Adipocyte (in vitro differentiated cells): ENCODE measurements at places on chromosomes 7 and 10.
A peak's percentile ranks its signal among the peaks of the same experiment; 100 is the strongest.

DNA sequence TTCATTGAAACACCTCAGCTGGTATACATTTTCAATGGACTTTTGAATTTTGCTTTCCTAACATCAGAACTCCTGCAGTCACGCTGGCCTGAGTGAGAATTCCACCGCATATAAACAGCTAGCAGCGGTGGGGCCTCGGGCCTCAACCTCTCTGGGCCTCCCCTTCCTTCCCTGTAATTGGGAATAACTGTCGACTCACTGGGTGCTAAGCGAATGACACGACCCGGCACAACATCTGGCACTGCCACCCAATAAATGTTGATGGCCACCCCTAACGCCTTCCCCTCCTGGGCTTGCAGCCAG is 670 bp downstream of the RCC1L start:
- peak; percentile 45 for DNase-seq

DNA sequence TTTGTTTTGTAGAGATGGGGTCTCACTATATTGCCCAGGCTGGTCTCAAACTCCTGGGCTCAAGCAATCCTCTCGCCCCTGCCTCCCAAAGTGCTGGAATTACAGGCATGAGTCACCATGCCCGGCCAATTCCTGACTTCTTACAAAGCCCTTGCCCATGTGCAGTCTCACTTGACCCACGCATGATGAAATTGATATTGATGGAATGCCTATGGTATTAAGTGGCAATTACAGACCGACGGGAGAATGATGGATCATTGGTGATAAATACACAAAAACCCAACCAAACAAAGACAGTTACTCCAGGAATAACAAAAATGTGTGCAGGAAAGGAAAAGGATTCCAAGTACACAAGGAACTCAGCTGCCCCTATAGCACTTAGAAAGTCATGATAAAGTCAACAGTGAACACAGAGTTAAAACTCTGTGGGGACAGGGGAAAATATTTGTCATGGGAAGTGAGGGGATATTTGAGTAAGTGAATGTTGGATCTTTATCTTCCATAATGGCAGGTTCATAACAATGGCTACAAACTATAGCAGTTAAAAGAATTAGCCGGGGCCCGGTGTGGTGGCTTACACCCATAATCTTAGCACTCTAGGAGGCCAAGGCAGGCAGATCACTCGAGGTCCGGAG is 21.6 kb downstream of the HIP1 start:
- DNase-seq, result peak; percentile 40

GRCh38 chr10:77898323-77899079 is 28.1 kb downstream of the DLG5 start:
- no peak for DNase-seq

DNA sequence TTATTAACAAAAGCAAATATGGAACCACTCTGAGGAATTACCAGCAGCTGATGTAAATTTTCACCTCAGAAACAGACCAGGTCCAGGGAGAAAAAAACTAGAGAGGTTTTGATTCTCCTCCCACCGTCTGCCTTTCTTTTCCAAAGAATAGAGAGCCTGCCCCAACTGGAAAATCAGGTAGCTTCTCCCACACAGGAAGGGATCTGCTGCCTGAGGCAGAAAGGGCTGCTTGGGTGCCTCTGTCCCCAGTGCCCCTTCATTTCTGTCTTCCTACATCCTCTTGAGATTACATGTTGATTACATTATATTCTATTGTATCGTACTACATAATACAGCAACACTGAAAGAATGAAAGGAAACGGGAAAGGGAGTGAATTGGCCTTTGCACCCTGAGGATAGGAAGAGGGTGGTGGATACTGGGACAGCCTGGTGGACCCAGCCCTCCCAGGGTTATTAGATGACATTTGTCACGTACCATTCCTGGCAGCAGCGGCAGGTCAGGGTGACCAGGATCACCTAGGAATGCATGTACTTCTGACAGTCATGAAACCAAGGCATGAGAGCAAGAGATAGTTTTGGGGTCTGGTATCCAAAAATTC is 8.9 kb downstream of the ST8SIA6 start:
- DNase-seq, result no peak

- DNase-seq, result no peak
These were observed 129.8 kb upstream of the FAM20C start for GRCh38 chr7:62361-63116.

- DNase-seq, result no peak
These were observed 147.2 kb downstream of the JAZF1 start for GRCh38 chr7:28033386-28033785.

DNA sequence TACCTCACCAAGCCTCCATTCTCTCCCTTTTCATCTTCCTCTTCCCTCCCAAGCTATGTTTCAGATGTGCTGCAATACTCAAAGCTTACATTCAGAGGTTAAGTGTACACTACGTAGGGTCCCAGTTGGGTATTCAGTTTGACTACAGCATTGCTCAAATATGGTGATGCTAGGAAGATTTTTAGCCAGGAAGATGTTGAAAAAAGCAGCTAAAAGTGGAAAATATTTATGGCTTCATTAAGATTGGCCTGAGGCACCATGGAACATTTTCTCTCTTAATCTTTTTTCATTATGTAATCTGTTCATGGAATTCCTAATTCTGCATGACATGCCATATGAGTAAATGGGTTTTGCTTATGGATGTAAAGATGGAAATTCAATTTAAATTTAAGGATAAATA is 72.0 kb upstream of the ABCB5 start:
- DNase-seq, result no peak

GRCh38 chr7:47271749-47272148 is 310.2 kb downstream of the TNS3 start:
- DNase-seq, result no peak

GRCh38 chr7:16293669-16294425 is 127.5 kb downstream of the CRPPA start:
- DNase-seq, result peak; percentile 20

DNA sequence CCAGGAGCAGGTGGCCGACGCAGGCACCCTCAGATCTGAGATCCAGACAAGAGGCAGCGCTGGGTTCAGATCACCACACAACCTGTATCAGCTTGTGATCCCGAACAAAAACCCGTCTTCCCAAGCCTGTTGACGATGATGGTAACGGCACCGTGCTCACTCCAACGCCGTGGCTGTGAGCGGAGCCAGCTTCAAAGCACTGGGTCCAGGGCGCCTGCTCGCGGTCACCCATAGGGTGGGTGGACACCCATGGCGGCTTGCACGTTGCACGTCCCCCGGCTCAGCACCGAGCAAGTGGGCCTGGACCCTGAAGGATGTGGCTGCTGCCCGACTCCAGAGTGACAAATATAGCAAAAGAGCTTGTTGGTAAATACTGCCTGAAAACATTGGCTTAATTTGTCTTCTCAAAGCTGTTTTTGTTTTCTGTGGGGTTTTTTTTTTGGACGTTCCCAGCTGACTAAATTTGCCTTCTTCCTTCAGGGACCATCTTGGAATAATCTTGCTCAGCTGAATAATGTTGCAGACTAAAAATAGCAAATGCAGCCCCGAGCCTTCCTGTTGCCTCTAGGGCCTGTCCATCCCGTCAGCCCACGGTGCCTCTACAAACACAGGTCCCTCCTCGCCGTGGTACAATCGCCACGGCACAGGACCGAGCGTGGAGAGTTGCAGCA is 41.0 kb downstream of the FOXK1 start:
- DNase-seq, result no peak

DNA sequence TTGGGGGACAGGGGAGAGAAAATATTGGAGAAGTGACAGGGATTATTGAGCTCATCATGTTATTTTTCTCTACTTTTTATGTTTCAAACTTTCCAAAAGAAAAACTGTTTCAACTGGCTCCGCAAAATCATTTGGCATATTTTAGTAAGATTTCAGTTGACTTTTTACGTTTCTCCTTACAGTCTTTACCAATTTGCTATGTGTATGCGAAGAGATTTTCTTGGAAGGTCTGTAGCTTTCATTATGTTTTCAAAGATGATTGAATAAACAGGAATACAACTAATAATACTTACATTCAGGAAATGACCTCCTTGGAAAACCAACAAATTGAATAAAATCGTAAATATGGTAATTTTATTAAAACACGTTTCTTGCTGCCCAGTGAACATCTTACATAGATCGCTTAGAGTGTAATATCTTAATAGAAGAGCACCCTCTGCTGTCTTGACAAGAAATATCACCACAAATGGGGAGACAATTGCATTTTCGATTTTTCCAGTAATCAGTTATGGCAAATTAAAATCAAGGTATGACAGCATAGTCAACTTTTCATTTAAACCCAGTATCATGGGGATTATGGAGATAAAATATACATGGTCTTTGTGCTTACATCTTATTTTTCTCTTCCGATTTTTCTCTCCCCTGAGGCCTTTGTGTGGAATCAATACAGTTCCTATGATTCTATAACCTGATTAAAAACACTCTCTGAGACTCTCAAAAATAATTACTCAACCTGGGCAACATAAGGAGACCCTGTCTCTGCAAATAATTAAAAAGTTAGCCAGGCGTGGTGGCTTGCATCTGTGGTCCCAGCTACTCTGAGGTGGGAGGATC is 43.1 kb downstream of the MBL2 start:
- peak; percentile 79 for DNase-seq

GRCh38 chr10:69869291-69869961 is 67.7 kb downstream of the COL13A1 start:
- DNase-seq, result peak; percentile 76

GRCh38 chr10:43174969-43175368 is 36.7 kb downstream of the CSGALNACT2 start:
- no peak for DNase-seq

- DNase-seq, result no peak
These were observed 20.3 kb upstream of the NFKB2 start for GRCh38 chr10:102375250-102375649.

GRCh38 chr7:75962607-75963380 is 31.6 kb downstream of the TMEM120A start:
- peak; percentile 92 for DNase-seq

DNA sequence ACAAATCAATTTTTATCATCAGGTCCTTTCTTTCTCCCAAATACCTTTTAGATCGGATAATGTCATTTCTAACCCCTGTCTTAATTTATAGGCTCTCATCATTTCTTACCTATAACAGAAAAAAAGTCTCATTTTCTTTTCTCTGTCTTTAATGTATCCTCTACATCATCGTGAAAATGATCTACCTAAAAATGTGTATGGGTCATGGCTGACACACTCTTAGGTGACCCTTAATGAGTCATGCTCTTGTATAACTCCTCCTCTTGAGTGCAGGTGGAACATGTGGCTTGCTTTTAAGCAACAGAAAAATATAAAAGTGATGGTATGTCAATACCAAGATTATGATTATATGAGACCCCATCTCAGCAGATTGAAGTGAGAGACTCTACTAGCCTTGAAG is 139.4 kb downstream of the SEMA3C start:
- no peak for DNase-seq

GRCh38 chr10:34723750-34724149 is 91.3 kb downstream of the PARD3 start:
- DNase-seq, result peak; percentile 73
